Cortex of kidney (tissue), 1 donor: ENCODE measurements at places on chromosomes 6 and 20.

DNA sequence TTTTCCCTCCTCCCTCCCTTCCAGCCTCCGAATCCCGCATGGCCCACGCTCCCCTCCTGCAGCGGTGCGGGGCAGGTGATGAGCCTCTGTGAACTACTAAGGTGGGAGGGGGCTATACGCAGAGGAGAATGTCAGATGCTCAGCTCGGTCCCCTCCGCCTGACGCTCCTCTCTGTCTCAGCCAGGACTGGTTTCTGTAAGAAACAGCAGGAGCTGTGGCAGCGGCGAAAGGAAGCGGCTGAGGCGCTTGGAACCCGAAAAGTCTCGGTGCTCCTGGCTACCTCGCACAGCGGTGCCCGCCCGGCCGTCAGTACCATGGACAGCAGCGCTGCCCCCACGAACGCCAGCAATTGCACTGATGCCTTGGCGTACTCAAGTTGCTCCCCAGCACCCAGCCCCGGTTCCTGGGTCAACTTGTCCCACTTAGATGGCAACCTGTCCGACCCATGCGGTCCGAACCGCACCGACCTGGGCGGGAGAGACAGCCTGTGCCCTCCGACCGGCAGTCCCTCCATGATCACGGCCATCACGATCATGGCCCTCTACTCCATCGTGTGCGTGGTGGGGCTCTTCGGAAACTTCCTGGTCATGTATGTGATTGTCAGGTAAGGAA, at the start of gene OPRM1:
Gene OPRM1, plus strand, starts transcription at position 10 of the 612 bp plus-strand sequence. Its CDS starts 305 bp downstream, at position 315.
- DNase-seq: no peak

GRCh38 chr20:56249244-56249955, 868 bp downstream of the MC3R start:
- no peak for DNase-seq

- DNase-seq: no peak
Measured at GRCh38 chr6:74287932-74288331, 591.9 kb downstream of the CD109 start.

DNA sequence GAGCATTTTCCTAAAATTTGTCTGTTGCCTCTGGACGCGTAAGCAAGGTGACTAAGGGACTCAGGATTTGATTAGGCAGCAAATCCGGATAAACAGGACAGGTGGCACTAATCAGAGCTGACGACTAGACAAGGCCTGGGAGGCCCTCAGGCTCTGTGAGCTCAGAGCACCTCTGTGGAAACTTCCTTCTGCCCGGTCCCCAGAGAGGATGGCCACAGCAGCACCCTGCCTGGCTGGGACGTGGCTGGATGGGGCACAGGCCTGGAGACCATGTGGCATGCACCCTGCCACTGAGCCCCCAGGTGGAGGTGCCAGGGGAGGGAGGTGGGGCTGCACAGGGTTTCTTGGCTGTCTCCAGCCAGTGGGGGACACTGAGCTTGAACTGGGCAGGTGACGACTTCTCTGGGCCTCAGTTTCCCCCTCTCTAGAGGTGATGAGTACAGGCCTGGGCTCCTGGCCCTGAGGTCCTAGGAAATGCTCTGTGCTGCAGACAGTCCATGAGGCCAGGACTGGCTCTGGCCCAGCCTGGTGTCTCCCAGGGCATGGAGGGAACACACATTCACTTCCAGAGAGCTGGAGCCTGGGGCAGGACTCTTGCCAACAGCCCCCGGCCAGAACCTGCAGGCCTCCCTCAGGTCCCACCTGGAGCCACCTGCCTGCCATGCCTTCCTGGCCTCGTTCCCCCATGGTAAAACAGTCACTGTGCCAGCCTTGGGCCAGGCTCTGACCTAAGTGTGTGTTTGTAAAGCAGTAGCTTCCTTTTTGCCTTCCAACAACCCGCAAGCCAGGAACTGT, 39.6 kb upstream of the STX16 start:
- no peak for DNase-seq

DNA sequence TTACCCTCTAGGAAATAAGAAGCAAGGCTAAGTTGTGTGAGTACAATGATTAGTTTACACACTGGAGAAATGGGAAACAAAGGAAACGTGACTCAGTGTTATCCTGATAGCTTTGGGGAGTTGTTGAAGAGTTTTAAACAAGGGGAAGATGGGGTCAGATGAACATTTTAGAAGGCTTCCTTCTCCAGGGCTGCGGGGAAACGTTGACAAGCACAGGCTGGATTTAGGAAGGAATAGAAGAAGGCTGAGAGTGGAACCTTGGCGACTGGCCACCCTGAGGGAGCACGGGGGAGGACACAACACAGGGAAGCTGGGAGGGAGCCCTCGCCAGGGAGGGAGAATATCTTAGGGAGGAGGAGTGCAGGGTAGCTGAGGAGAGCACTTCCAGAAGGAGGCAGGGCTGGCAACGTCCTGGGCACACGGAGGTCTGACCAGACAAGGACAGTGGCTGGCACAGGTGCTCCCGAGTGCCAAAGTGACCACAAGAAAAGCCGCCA, 134.7 kb downstream of the AIG1 start:
- no peak for DNase-seq

GRCh38 chr6:136318676-136319075, 29.0 kb upstream of the BCLAF1 start:
- no peak for DNase-seq

GRCh38 chr6:150363733-150364132, 5.1 kb upstream of the IYD start:
- DNase-seq: no peak

- no peak for DNase-seq
Measured at GRCh38 chr20:10876558-10876957, 202.8 kb upstream of the JAG1 start.

GRCh38 chr20:59508729-59509128, 95.6 kb upstream of the PHACTR3 start:
- DNase-seq: no peak

DNA sequence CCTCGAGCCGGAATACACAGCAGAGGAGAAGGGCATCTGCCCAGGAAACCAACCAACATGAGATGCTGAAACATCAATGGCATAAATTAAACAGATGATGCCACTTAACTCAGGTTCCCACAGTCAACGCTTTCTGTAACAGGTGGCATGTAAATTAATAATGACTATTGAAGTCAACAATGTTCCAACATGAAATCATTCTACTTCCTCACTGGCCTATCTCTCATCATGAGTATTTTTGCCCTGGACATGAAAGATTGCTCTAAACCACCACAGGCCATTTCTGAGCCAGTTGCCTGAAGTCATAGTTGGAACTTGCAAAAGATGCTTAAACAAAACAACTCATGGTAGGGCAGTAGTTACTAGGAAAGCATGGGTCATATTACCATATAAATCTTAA, 397.9 kb upstream of the JARID2 start:
- no peak for DNase-seq

GRCh38 chr20:21272279-21272678, 30.9 kb upstream of the XRN2 start:
- no peak for DNase-seq

- DNase-seq: no peak
Measured at GRCh38 chr6:121205569-121205968, 128.7 kb downstream of the TBC1D32 start.

DNA sequence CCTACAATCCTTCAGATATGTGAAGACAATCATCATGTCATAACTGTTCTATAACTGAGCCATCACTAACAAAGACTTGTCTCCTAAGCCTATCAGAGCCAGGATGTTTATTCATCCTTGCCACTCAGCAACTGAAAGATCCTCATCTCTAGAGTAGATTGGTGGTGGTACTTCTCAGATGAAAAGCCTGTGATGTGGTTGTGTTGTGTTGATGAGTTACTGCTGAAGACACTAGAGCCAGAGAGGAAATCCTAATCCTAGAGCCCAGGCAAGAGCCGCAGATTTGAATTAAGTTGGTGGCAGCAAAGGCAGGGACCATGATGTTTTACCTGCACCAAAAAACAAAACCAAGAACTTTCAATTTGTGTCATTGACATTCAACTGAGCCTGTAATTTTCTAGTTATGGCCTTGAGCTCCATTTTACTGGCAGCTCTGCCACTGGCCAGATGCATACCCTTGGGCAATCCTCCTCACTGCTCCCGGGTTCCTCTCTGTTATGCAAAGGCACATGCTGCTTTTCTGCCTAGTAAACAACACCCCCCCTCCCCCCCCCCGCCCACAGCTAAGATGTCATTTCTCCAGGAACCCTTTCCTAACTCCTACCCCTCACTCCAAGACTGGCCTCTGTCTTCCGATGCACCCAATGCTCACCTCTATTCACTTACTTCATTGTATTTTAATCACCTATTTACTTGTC, 50.2 kb upstream of the REV3L start:
- DNase-seq: no peak

DNA sequence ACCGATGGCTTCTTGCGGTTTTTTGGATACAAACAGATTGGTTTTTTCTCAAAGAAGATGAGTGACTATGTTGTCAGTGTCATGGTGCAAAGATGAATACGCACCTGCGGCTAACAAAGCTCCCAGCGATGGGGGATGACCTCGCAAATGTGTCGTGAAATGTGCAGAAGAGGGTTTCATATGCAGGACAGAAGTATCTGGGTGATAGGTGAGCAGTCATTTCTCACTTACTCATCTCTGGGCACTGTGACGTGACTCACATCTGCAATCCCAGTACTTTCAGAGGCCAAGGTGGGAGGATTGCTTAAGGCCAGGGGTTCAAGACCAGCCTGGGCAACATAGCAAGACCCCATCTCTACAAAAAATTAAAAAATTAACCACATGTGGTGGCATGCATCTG, 216.3 kb downstream of the ERMARD start:
- no peak for DNase-seq

- DNase-seq: no peak
Measured at GRCh38 chr20:24109537-24109936, 121.0 kb upstream of the GGTLC1 start.
